NCI-H446 treated with DMSO at 0.1 percent for 48 hours (cell line): ENCODE measurements at places on chromosomes 1 and 21.

- peak; percentile 86 for DNase-seq
These were observed 1.9 kb downstream of the BTBD19 start for GRCh38 chr1:44810101-44810761.

GRCh38 chr1:100724281-100724680 is 4.7 kb downstream of the VCAM1 start:
- DNase-seq, result no peak

DNA sequence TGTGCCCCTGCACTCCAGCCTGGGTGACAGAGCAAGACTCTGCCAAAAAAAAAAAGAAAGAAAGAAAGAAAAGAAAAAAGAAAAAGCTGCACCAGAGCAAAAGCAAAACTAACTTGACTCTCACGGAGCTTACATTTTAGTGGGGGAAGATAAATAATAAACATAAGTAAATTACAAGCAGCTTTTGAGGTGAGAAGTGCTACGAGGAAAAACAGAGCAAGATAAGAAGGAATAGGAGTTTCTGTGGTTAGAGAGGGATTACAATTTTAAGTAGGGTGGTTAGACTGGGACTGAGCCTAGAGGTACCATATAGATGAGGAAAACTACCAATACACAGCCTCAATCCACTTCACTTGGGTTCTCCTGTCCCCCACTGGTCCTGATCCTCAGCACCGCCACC is 43.9 kb downstream of the TGFBR3 start:
- DNase-seq, result no peak

DNA sequence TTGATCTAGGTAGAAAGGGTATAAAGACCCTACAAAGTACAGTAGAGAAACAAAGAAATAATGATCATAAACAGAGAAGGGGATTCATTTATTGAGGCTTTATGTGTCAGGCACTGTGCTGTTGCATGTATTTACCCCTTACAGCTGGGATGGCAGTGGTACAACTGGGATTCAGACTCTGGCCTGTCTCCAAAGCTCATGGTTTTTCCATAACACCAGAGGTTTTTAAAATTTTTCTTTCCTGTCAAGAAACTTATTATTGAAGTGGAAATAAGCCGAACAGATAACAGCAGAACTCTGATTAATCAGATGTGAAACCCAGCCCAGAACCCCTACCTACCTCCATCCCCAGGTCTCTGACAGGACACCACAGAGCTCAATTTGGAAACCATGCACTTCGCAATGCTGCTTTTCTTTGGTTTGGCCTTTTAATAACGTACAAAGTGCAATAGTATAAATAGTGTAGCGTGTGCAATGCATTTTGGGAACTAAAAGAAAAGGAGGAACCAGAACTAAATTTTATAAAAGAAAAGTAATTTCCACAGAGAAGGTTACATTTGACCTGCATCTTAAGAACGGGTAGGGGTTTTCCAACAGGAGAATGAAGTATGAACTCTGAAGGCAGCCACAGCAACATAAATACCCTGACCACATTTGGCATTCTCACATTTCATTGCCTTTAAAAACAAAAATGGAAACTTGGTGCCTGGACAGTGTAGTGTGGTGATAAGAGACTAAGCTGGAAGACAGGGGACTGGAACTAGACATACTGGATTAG is 92.0 kb upstream of the S1PR1 start:
- DNase-seq, result no peak

DNA sequence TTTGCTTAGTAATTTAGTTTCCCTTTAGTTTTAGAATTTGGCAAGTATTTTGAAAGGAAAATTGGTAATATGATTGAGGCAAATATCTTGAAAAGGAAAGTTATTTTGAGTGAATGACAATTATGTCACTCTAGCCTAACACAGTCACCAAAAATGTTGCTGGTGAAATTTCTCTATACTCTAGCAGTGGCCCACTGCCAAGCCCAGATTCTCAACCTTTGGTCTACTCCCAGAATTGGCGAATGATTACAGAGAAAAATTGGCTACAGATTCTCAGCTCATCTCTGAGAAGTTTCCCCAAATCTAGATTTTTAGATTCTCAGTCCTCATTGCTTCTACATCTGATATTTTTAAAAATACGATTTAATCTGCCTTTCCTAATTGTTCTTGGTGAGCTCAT is 84.9 kb downstream of the PIGK start:
- peak; percentile 16 for DNase-seq

GRCh38 chr1:159957824-159958268 is 3.8 kb upstream of the SLAMF9 start:
- peak; percentile 49 for DNase-seq

GRCh38 chr1:28112388-28113241 is 24.2 kb upstream of the EYA3 start:
- DNase-seq, result no peak

DNA sequence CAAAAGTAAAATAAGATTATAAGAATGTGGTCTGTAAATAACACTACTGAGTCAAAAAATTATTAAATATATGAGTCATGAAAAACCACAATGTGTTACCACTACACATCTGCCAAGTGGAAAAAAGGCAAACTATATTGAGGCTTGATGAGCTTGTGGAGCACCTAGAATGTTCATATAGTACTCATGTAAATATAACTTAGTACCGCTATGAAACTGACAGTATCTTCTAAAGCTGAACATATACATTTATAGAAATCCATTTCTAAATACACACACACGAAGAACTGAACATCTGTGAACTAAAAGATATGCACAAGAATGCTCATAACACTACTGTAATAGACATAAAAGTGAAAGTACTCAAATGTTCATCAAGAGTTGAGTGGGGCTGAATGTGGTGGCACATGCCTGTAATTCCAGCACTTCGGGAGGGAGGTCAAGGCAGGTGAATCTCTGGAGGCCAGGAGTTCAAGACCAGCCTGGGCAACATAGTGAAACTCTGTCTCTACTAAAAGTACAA is 18.5 kb upstream of the GBP3 start:
- no peak for DNase-seq

- DNase-seq, result no peak
These were observed 17.2 kb downstream of the FAM3B start for GRCh38 chr21:41333752-41334151.

DNA sequence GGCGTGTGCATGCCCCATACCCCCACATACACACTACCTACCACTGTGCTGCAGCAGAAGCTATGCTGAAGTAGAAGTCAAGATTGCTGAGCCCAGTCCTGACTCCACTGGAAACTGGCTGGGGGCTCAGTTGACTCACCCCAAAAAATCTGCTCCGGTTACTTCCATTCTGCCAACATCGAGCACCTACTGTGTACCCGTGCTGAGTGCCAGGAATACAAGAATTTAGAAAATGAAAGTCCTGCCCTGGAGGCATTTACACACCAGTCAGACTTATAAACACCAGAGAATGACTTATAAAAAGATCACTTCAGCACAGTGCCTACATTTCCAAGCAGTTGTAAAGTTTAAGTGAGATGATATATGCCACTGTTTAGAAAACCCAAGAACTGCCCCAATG is 99.1 kb downstream of the NMNAT2 start:
- DNase-seq, result no peak

DNA sequence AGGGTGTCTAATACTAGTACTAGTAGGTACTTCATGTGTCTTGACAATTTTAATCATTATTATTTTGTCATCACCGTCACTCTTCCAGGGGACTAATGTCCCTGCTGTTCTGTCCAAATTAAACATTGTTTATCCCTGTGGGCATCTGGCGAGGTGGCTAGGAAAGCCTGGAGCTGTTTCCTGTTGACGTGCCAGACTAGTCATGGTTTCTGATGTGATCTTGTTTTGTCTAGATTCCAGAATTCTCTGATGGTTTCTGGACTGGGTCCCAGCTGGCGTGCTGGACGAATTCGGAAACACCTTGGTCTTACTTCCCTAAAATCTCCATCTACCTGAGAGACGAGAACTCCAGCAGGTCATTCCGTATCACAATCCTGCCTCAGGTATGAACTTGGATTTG is 66.1 kb upstream of the FAM3B start:
- DNase-seq, result no peak

GRCh38 chr1:35935442-35936388 is 4.8 kb downstream of the AGO3 start:
- DNase-seq, result no peak

GRCh38 chr1:165629151-165629550 is 1.9 kb upstream of the MGST3 start:
- no peak for DNase-seq

DNA sequence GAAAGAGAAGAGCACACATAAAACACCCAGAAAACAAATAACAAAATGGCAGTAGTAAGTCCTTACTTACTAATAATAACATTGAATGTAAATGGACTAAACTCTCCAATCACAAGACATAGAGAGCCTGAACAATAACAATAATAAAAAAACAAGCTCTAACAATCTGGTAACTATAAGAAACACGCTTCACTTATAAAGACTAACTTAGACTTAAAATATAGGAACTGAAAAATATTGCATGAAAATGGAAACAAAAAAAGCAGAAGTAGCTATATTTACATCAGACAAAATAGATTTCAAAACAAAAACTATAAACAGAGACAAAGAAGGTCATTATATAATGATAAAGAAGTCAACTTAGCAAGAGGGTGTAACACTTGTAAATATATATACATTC is 83.1 kb upstream of the LYPLAL1 start:
- no peak for DNase-seq

GRCh38 chr1:233020426-233020825 is 70.0 kb downstream of the NTPCR start:
- DNase-seq, result no peak

- DNase-seq, result no peak
These were observed 45.7 kb upstream of the DISC1 start for GRCh38 chr1:231580874-231581273.

DNA sequence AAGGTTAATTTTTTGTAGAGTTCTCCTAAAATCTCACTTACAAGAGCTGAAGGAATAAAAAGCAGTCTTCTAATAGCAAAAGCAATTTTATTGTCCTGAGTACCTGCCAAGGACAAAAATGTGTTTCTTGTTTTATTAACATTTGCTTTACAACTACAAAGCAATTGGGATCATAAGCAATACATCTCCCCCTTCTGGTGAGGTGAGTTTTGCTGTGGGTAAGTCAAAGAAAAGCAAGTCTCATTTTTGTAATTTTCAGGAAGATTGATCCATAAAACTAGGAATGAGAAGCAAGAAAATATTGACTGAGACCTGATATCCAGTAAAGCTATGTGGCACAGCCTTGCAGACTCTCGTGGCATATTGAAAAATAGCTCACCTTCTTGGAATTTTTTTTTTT is 2162.7 kb downstream of the NCAM2 start:
- no peak for DNase-seq

GRCh38 chr1:215986401-215986800 is 419.3 kb downstream of the KCTD3 start:
- DNase-seq, result no peak

- DNase-seq, result no peak
These were observed 6.3 kb upstream of the TENT5C start for GRCh38 chr1:117599286-117600221.
